ENCODE measurements at places on chromosomes 1 and 21.

- no peak for DNase-seq
Measured at GRCh38 chr1:199858856-199859255, 168.7 kb upstream of the NR5A2 start.

DNA sequence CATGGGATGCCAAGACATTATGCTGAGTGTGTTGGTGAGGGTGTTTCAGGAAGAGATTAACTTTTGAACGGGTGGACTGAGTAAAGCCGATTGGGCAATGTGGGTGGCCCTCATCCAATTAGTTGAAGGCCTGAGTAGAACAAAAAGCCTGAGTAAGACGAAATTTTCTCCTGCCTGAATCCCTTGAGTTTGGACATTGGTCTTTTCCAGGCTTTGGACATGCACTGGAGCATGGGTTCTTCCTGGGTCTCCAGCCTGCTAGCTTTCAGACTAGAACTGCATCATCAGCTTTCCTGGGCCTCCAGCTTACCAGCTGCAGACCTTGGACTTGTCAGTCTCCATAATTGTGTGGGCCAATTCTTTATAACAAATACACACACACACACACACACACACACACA is 63.6 kb downstream of the NIBAN1 start:
- no peak for DNase-seq

DNA sequence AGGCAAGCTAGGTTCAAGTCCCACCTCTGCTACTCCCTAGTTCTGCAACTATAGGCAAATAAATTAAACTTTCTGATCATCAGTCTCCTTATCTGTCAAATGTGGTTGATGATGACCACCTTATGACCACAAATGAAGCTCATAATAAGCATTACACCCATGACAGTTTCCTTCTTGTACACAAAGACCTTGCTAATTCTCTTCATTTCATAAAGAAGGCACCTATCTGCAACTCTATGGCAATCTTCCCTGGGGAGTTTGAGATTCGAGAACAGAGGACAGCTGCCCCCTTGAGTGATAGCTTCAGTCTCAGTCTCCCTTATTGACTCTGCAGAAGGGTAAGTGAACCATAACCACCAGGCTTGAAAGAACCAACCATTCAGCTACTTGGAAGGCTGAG is 503.1 kb upstream of the DAB1 start:
- no peak for DNase-seq

DNA sequence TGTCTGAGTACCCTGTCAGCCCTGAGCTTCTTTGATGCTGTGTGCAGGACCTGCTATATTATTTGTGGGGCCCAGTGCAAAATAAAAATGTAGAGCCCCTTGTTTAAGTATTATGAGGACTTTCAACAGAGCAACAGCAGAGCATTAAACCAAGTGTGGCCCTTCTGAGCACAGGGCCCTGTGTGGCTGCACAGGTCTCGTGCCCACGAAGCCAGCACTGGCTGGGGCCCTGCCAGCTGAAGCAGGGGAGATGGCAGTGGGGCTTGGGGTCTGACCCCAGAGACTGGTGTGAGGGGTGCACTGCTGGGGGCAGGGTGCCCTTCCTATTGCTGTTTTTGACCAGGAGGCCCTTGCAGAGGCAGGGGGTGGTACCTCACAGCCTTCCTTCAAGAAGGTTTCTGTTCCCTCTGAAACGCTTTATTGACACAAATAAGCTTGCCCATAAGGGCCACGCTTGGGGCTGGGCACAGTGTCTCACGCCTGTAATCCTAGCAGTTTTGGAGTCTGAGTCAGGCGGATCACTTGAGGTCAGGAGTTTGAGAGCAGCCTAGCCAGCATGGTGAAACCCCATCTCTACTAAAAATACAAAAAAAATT is 2.2 kb upstream of the SEMA4A start:
- DNase-seq, result no peak

DNA sequence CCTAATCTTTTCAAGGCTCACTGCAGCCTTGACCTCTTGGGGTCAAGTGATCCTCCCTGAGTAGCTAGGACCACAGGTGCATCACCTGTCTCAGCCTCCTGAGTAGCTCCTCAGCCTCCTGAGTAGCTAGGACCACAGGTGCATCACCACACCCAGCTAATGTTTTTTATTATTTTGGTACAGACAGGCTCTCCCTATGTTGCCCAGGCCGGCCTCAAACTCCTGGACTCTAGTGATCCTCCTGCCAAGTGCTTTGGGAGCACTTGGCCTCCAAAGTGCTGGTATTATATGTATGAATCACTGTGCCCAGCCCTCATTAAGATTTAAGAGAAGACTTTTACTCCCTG is 58.5 kb upstream of the S1PR1 start:
- no peak for DNase-seq

DNA sequence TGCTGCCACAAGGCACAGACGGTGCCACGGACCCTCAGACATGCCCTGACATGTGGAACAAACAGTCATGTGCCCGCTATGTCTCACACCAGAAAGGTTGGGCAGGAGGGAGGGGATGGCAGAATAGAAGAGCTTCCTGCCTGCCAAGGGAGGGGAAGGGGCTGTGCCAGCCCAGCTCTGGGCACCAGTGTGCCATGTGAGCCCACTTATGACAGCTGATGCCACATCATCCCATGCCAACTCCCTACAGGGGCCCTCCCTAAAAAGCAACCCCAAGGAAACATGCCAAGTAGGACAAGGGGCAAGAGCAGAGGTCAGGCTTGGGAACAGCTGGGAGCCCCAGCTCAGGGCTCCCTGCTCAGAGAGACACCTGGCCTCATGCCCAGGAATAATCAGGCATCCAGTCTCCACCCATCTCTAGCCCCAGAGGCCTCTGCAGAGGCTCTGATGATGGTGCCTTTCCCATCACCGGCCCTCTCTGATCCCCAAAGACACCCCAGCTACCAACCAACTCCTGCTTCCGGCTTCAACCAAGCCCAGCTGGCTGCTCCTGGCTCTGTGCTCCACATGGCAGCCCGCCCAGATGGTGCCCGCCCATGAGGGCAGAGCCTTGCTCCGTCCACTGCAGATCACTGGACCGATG is 10.3 kb downstream of the ADGRB2 start:
- DNase-seq, result no peak

DNA sequence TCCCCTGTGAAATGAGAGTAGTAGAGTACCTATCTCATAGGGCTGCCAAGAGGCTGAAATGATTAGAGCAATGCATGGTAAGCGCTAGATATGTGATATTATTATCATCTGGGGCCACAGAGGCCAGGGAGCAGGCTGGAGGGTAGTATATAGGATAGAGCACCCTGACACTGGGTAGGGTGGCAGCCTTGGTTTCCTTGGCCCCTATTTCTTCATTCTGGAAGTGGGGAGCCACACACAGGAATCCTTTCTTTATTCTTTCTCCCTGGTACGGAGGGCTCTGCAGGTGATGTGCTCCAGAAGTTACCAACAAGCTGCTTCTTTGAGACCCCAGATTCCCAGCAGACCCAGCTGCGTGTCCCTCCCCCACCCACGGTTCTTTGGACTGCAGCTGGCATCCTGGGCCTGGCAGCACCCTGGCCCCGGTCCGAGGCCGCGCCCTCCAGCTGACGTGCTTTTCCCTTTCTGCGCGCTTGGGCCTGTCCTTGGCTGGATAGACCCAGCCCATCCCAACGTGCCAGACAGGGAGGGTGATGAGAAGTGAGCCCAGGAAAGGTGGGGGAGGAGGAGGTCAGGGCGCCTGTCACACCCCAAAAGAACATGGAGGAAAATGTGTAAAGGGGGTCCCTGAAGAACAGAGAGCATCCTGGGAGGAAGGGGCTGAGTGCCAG is 18.2 kb downstream of the INAVA start:
- DNase-seq, result no peak

GRCh38 chr1:229856009-229856650 is 210.9 kb upstream of the GALNT2 start:
- no peak for DNase-seq

DNA sequence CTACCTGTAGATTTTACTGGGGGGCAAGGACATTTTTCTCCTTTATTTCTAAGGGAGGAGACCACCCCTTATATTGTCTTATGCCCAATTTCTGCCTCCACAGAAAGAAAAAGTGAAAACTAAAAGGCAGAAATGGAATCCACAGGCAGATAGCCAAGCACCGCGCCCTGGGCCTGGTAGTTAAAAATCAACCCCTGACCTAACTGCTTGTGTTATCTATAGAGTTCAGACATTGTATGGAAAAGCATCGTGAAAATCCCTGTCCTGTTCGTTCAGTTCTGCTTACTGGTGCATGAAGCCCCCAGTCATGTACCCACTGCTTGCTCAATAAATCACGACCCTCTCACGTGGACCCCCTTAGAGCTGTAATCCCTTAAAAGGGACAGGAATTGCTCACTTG is 33.7 kb upstream of the IL6R start:
- no peak for DNase-seq

DNA sequence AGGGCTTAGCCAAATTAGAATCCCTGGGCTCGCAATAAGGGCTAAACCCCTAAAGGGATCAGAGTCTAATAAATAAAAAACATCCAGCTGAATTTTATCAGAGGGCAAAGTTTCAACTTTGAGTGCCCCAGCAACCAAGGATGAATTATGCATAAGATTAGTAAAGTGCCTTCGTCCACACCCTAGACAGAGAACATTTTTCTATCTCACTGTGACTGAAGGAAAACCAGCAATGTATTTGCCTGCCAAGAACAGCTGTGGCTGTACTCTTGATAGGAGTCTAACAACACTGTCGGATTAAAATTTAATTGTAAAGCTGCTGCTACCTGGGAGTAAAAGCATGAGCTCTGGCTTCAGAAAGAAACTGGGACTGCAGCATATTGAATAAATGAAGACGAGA is 23.3 kb downstream of the WNT2B start:
- DNase-seq, result no peak

GRCh38 chr1:110239441-110240430 is 29.6 kb downstream of the KCNC4 start:
- DNase-seq, result no peak

DNA sequence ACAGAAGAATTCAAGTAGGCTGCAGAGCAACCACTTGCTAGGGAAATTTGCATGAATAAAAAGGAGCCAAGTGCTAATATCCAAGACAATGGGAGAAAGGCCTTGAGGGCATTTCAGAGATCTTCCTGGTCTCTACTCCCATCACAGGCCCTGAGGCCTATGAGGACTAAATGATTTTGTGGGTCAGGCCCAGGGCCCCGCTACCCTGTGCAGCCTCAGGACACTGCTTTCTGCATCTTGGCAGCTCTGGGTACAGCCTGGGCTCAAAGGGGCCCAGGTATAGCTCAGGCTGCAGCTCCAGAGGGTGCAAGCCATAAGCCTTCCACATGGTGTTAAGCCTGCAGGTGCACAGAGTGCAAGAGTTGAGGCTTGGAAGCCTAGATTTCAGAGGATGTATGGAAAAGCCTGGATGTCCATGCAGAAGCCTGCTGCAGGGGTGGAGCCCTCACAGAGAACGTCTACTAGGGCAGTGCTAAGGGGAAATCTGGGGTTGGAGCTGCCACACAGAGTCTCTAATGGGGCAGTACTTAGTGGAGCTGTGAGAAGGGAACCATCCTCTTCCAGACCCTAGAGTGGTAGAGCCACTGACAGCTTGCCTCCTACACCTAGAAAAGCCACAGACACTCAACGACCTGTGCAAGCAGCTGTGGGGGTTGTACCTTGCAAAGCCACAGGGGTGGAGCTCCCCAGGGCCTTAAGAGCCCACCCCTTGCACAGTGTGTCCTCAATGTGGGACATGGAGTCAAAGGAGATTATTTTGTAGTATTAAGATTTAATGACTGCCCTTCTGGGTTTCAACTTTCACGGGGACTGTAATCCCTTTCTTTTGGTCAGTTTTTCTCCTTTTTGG is 13.7 kb upstream of the ACTRT2 start:
- DNase-seq, result no peak

DNA sequence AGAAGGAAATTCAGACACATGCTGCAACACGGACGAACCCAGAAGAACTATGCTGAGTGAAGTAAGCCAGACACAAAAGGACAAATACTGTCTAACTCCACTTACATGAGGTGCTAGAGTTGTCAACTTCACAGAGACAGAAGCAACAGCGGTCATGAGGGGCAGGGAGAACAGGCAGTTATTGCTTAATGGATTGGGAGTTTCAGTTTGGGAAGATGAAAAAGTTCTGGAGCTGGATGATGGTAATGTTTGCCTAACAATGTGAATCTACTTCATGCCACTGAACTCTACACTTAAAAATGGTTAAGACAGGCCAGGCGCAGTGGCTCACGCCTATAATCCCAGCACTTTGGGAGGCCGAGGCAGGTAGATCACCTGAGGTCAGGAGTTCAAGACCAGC is 12.1 kb downstream of the PARP1 start:
- DNase-seq, result no peak

DNA sequence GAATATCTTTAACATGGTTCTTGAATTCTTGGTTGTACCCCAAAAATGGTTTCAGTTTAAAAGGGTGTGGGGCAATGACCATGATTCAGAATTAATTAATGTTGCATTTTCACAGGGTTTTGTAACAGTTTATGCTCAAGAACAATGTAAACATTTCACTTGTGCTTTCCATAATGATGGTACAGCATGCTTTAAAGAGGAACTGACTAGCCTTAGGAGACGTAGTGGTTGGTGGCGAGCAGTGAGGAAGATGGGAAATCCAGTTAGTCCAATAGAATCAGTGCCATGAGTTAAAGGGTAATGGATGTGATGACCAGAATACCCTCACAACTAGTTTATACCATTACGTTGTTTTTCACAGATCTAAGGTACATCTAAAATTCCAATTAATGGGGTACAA is 138.0 kb downstream of the HS2ST1 start:
- DNase-seq, result no peak

DNA sequence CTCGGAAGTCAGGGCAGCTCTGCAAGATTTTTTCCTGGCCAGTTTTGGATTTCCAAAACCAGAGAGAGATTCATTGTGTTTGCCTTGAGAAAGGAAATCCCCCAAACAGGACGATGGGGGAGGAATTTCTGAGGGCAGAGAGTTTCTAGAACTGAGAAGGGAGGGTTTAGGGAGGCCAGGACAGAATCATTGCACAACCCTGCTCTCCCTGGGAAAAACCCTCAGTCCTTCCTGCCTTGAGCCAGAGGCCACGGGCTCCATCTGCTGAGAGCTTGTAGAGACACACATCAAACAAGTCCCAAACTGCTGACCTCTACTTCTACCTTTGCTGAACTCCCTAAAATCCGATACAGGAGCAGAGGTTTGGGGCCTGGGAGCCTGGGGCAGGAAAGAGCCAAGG is 99.7 kb downstream of the NMNAT2 start:
- no peak for DNase-seq

- no peak for DNase-seq
Measured at GRCh38 chr1:81305997-81306452, 494.7 kb upstream of the ADGRL2 start.

DNA sequence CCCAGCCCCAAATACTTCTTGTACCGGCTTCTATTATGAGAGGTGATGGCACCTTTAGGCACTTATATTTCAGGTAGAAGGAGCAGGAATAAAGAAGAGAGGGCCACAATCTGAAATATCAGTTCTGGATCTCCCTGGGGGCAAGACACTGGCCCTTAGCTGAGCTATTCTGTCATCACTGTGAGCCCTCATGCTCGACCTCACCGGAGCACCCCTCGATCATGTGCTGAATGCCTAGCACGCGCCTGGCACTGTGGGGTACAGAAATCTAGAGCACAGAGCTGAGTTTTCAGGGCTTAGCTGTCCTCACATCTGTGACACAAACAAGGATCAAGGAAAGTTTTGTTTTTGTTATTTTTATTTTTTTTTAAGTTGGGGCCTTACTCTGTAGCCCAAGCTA is 7.6 kb upstream of the MX1 start:
- DNase-seq, result no peak

All from NCI-H187 treated with DMSO at 0.1 percent for 48 hours (cell line).